Activated T-cell treated with anti-CD3 and anti-CD28 coated beads for 4 hours (primary cell): ENCODE measurements at places on chromosomes 12 and 14.

GRCh38 chr14:49977126-49977841 lies 84.4 kb downstream of the ARF6 start:
- DNase-seq: peak; percentile 36

DNA sequence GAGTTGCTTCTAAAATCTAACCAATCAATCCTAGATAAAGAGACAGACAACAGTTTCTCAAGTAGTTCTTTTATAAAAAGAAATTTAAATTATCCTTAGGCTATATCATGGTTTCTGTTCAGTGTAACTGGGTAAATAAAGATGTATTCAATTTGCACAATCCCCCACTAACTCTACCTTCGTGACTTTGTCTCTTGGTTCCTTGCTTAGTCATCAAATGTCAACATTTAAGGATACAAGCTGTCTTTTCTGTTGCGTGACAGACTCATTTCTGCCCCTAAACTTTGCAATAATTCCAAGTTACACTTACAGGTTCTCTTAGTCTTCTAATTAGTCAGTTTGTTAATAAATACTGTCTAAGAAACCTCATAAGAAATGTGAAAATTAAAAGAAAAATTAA lies 50.6 kb downstream of the SCAF11 start:
- DNase-seq: no peak

DNA sequence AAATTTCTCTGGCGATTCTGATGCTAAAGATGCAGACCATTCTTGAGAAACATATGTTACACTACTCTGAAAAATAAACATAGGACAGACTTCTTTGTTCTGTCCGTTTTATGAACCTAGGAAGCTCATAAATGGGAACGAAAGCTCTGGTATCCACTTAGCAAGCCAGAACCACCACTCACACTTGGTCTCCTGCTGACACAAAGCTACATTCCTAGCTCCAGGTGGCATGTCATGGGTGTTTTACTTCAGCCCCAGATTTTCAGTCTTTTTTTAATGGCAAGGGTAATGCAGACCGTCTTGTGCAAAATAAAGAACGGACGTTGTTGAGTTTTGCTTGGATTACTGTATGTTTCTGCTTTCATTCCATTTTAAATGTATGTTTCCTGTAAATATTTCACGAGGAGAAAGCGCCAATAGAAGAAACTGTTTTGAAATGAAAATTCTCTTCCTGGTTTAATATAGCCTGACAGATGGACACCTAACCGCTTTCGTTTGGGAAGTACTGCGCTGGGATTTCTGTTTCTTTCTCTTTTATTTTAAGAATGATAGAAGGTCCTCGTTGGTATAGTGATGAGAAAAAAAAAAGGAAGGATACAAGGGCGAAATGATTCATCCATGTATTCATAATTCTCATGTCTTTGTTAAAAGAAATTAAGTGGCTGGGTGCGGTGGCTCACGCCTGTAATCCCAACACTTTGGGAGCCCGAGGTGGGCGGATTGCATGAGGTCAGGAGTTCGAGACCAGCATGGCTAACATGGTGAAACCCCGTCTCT lies 871 bp upstream of the COQ5 start:
- DNase-seq: no peak

- no peak for DNase-seq
These were observed 111.5 kb downstream of the SRGAP1 start for GRCh38 chr12:63955831-63956666.

- no peak for DNase-seq
These were observed 2.1 kb downstream of the TSPAN11 start for GRCh38 chr12:30928356-30929244.

DNA sequence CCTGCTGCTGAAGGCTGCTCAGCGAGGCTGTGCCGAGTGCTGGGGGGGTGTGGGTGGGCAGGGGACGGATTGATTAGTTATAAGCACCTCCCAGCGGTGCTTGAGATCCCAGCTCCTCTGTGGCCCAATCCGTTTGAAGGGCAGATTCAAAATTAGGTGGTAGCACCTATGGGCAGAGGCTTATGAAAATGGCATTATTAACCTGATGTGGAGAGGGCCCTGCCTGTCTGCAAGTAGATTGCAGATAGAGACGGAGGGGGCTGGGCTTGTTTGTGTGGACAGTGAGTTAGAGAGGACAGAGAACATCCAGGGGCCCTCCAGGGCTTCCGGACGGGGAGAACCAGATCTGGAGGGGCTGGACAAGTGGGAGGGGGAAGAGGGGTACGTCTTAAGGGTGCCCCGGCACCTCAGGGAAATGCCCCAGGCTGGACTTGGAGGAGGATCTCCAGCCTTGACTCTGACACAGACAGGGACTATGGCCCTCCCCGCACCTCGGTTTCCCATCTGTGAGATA lies at the start of gene RTL1:
TSS of gene RTL1 (minus strand) at position 51 of the 514 bp plus-strand sequence. CDS start 18,934 bp downstream, outside the sequence.
- DNase-seq: no peak

DNA sequence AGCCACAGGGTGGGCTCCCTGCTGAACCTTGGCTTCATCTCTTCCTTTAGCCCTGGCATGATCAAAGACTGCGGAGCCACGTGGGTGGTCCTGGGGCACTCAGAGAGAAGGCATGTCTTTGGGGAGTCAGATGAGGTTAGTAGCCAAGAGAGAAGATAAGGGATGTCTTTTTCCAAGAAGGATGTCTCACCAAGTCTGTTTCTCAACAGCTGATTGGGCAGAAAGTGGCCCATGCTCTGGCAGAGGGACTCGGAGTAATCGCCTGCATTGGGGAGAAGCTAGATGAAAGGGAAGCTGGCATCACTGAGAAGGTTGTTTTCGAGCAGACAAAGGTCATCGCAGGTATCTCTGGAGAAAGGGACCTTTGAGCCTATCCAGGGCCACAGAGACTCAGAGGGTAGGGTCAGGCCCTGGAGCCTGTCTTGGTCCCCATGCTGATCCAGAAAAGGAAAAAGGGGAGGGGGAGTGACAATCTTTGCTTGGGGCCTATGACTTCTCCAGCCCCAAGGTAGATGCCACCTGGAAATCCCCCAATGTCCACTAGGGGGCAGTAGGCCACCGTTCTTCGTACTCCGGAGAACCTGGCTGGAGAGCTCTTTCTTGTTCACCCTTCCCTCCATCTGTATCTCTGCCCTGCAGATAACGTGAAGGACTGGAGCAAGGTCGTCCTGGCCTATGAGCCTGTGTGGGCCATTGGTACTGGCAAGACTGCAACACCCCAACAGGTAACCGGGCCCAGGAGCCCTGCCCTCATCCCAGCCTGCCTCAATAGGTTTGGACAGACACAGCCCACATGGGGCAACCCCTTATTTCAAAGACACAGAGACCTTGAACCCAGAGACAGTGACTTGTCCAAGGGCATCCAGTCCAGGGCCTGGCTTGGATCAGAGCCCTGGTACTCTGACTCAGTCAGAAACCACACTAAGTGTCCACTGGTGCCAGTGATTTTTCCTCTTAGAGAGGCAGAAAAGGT lies 2.0 kb downstream of the TPI1 start:
- DNase-seq: peak; percentile 82

- no peak for DNase-seq
These were observed 369.0 kb downstream of the DIO2 start for GRCh38 chr14:79842270-79842669.

DNA sequence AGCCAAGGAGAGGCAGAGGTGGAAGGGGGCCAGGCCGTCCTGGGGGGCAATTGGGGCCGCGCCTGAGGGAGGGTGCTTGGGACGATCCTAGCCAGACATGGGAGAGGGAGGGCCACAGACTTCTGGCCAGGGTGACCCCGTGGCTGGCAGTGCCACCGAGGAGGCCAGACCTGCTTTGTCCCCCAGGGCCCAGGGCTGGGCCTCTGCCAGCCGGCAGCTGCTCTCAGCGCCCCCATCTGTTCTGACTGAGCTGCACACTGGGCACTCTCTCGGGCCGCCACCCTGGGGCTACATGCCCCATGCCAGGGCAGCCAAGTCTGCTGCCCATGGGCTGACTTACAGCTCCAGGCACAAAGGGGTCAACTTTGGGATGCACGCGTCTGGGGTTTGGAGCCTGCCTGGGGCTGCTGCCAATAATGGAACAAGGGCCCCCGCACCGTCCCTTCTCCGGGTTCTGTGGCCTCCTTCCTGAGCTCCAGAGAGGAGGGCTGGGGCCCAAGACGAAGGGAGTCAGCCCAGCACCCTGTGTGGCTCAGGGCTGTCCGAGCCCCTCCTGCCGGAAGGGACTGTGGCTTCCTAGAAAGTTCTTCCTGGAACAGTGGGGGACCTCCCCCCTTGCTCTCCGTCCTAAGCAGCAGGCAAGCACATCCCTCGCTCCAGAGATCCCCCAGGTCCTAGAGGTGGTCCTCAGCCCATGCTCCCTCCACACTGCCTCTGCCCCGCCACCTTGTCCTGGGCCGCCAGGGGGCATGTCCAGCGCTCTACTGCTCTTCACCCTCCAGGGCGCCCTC lies 1.1 kb downstream of the ADSS1 start:
- DNase-seq: no peak

DNA sequence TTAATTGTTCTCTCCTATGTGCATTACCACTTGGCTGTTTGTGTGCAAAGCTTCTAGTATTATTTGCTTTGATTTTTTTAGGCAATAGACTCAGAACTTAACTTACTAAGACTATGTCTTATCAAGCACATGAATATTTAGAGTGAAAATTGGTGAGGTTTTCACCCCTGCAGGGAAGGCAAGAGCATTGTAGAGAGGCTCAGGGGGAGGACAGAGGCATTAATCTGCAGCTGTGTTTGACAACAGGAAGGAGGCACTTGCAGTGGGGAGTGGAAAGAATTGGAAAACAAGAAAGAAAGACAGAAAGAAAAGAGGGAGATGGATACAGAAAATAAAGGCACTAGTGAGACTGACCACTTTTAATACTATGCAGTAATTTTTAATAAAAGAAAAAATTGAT lies 431.6 kb downstream of the PDZRN4 start:
- no peak for DNase-seq

- DNase-seq: no peak
These were observed 47.3 kb downstream of the ACSM4 start for GRCh38 chr12:7351177-7351576.

DNA sequence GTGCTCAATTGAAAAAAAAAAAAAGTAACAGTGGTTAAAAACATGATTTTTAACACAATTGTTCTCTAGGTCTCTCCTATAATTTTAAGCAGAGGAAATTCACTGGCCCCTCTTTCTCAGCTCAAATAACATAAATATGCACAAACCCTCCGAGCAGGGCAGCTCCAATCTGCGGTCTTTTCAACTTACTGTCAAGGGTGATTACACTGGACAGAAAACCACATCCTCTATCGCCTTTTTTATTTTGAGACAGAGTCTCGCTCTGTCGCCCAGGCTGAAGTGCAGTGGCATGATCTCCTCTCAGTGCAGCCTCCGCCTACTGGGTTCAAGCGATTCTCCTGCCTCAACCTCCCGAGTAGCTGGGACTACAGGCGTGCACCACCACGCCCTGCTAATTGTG lies 16.5 kb upstream of the GABARAPL1 start:
- DNase-seq: no peak

DNA sequence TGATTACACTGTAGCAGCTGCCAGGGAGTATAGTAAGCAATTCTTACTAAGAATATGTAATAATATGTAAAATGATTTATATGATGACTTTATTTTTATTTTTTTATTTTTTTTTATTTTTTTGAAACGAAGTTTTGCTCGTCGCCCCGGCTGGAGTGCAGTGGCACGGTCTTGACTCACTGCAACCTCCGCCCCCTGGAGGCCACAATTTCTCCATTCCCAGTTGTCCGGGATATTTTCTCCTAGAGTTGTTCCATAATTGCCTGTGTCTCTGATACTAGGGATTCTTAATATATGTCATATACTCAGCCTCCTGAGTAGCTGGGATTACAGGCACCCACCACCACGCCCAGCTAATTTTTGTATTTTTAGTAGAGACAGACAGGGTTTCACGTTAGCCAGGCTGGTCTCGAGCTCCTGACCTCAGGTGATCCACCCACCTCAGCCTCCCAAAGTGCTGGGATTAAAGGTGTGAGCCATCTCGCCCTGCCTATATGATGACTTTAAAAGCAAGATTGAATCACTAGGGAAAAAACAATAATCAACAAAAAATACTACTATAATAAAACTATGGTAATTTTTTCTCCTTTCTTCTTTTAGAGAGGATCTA lies 12.2 kb upstream of the ITPR2 start:
- DNase-seq: no peak

DNA sequence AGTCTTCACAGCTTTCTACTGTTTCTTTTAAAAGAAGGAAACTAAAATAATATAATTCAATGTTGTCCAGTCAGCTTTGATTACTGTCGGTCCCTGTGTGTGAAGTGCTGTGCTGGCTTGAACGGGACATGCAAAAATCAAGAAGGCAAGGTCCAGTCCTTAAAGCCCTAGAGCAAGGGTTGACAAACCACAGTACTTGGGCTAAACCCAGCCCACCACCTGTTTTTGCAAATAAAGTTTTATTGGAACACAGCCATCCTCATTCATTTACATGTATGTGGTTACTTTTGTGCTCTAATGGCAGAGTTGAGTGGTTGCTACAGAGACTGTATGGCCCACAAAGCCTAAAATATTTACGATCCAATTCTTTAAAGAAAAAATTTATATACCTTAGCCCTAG lies 41.2 kb upstream of the TCL1B start:
- DNase-seq: no peak

DNA sequence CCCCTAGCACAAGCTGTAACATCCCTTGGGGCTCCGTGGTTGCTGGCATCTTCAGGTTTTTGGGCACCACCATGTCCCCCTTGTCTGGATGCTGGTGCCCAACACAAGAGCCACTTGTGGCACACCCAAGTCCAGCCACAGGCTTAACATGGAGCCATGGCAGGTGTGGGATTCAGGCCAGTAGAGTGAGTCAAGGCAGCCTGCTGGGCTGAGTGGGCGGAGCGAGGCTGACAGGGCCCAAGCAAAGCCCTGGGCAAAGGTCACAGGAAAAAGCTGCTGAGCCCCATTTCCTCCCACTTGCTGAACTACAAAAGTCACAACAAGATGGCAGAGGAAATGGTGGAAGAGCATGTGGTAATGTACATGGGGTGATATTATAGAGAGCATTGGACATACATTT lies 950.7 kb upstream of the FLRT2 start:
- no peak for DNase-seq
